Hypothalamus (tissue), 51 donors: ENCODE measurements at places on chromosomes 3 and 15.

- DNase-seq = no peak
Observed at GRCh38 chr3:66554178-66554577, 53.4 kb upstream of the LRIG1 start.

DNA sequence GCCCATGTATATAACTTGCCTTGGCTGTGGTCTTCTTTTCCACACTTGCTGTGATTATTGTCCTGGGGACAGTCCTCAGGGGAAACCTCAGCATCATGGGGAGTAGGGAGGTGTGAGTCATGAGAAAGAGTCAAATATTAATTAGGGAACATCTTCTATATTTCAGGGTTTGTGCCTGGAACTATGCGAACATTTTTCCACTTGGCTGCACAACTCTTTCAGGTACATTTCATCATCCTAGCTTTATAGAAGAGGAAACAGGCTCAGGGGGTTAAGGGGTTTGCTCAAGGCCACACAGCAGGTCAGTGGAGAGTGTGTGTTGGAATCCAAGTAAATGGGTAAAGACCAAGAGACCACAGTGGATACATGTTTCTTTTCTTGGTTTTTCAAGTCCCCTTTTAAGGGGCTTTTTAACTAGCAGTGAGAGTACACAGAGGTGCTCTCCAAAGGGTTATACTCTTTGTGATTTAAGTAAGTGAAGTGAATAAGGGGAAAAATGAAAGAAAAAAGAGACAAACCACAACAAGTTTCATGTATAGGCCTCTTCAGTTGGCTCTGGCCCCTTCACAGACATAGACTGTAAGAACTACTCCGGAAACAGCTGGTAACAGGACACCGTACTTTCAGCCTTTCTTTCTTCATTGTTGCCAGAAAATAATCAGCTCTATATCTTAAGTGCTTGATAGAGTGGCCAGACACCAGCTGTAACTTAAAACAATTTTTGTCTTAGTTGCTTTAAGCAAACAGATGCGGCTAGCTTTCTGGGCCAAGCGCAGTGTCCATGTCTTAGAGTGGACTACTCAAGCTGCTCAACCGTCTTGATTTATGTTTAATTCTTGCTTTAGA lies 64.6 kb downstream of the EEFSEC start:
- DNase-seq = no peak

DNA sequence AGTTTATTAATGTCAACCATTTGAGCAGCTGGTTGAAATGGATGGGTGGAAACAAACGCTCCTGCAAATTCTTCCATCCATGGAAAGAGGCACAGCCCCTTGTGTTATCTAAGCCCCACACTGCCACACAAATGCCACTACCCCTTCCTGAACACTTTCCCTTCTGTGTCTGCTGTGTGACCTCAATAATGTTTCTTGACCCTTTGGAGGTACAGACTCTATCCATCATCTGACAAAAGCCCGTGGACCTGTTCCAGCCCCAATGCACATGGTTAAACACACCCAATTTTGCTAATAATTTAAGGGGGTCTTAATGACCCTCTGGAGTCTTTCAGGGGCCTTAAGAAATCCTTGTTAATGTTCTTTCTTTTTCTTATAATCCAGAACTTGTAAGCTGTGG lies 482.2 kb upstream of the CFAP20DC start:
- no peak for DNase-seq

DNA sequence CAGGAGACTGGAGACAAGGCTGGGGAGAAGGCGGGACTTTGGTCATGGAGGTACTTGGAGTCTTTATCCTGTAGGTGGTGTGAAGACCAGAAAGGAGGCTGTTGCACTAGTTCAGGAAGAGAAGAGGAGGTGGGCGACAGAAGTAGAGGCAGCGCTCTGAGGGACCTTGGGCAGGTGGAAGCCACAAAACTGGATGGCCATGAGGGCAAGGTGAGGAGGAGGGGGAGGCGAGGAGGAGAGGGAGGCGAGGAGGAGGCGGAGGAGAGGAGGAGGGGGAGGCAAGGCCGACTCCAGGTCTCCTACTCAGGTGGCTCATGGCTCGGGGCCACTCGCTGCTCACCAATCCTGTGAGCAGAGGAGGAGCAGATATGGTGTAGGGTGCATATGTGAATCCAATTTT lies 125.6 kb downstream of the RPLP1 start:
- no peak for DNase-seq

GRCh38 chr3:66302288-66302687 lies 81.5 kb downstream of the SLC25A26 start:
- DNase-seq = no peak

GRCh38 chr3:23161896-23162570 lies 41.1 kb upstream of the UBE2E2 start:
- no peak for DNase-seq

DNA sequence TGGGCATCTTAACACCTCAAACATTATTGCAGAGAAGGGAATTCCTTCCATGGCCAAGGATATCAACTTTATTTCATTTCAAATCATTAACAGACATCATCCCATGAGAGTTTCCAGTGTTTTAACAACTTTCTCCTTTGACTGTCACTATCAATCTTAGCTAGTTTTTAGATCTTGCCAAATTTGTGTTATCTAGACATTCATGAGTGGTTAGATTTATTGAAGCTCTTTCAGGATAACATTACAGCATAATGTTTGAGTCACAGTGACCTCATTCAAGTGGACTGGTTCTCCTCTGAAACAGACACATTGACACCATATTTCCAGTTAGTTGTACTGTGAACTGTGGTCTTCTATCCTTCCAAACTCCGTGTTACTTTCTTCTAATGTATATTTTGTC lies 8.6 kb upstream of the TNFAIP8L3 start:
- DNase-seq = no peak

GRCh38 chr15:73969151-73969759 lies 22.8 kb downstream of the STOML1 start:
- no peak for DNase-seq

DNA sequence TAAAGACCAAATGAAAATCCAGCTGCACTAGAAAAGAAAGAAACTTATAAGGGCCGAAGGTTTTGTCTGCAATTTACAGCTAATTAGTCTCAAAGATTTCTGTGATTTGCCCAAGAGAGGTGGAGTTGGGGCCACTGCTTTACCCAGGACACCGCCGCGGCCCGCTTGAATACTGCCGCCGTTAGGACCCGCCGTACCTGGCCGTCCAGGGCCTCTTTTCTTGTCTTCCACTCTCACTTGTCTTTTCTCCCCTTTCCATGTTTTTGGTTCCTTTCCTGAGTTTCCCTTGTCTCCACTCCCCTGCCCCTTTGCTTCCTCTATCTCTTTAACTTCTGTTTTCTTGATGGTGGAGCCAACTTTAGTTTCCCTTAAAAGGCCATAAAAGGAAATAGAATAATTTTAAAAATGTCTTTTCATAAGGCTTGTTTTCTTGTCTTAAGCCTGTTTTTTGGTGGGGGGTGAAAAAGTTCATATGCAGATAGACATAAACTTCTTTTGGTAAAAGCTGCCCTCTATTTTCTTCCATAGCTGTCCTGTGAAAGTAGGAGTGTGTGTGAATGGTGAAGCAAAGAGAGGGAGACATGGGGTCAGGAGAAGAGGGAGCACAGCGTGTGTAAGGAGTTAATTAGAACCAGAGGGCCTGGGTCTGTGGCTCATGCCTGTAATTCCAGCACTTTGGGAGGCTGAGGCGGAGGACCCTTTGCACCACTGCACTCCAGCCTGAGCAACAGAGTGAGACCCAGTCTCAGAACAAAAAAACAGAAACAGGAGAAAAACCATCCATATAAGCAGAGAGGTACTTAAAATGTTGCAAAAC lies 16.0 kb upstream of the CCNL1 start:
- DNase-seq = peak; percentile 27

DNA sequence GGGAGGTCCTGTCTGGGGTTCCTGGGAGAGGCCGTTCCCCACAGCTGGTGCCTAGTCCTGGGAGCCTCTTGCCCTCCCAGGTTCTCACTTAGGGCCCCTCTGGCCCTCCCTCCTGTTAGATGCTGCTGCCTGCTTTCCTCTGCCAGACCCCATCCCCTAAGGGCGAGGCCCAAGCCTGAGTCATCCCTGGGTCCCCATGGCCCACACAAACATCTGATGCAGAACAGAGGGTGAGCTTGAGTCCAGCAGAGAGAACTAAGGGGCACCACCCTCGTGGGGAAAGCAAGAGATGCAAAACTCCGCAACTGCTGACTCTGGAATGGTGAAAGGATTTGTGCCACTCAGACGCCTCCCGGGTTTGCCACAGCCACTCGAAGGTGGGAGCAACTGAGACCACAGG lies 58.8 kb upstream of the TRPM1 start:
- DNase-seq = no peak

- no peak for DNase-seq
Observed at GRCh38 chr15:58441376-58442070, 9.7 kb downstream of the LIPC start.
